Endodermal cell (in vitro differentiated cells): ENCODE measurements at places on chromosomes 12 and 14.
A peak's percentile ranks its signal among the peaks of the same experiment; 100 is the strongest.

GRCh38 chr14:52018252-52018651 lies 28.9 kb downstream of the RTRAF start:
- DNase-seq = no peak

DNA sequence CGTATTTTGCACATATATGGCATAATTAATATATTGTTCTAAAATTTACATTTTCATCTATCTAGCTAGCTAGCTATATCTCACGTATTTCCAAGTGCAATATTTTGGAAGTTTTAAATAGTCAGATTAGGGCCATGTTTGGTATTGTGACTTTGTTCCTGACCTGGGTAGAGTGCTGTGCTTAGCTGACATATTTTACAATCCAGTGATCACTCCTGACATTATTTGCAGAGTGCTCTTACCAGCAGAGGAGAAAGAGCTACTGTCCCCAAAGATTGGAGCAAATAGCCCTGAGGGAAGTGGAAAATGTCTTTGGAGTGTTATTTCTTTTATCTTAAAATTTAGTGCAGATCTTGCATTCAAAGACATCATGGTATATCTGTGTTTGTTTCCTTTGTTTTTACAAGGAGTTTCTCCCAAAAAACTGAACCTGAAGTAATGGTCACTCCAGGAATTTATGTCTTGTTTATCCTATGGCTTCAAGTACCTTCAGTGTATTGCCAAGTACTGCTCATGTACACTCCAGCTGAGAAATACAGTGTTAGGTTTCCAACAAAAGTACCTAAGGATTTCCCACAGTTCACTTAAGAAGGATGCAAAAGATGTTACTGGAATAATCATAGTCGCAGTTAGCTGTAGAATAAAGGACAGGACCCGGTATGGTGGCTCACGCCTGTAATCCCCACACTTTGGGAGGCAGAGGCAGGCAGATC lies 49.4 kb upstream of the PSMA6 start:
- DNase-seq = no peak

DNA sequence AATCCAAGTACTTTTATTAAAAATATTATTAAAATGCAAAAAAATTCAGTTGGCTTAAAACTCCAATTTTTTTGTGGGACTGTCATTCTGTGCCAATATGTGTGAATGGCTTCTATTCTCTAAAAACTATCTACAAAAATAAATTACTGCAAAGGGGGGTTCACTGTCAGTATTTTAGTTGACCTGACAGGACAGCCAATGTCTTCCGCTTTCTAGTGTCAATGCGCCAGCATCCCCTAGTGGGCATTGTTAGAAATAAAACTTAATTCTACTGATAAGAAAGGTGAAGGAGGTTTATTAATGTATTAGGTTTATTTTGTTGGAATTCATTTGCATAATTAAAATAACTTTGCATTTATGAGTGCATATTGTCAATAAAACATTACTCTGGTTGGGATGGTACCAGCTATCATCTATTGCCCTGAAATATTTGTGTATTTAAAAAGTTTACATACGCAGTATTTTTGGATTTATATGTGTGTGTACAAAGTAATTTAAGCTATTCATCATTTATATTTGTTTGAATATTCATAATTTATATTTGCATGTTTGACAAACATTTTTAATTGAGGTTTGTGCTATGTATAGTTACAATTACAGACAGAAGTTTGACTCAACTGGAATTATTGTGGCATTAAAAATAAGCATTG lies 527.2 kb downstream of the FLRT2 start:
- DNase-seq = peak; percentile 63

- no peak for DNase-seq
Measured at GRCh38 chr12:1826867-1827705, 6.7 kb downstream of the LRTM2 start.

DNA sequence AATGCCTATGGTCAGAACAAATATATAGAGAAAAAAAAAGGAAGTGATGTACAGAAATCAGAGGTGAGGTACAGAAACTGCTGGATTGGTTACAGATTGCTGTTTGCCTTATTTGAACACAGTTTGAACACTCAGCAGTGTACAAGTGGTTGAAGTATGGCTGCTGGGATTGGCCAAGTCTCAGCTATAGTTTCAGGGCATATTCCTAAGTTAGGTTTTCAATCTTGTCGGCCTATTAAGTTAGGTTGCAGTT lies 146.4 kb downstream of the LLPH start:
- no peak for DNase-seq

GRCh38 chr14:104754213-104754851 lies 1.4 kb downstream of the SIVA1 start:
- no peak for DNase-seq

GRCh38 chr12:22656831-22657230 lies 31.9 kb downstream of the ETNK1 start:
- DNase-seq = no peak

DNA sequence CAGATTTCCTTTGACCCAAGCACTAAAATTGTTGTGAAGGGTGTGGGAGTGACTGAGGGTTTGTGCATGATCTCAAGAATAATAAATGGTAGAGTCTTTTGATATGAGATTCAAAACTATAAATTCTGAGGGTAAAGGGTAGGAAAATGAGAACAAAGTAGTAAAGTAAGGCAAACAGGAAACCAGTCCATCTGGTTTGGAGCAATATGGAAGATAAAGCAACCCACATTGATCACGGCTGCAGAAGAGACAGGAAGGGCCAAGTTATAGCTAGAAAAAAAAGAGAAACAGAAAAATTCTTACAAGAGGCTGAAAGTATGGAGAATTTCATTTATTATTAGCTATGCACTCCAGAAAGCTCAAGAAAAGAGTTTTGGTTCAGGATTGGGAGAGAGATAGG lies 4.6 kb upstream of the SLCO1B3 start:
- no peak for DNase-seq

DNA sequence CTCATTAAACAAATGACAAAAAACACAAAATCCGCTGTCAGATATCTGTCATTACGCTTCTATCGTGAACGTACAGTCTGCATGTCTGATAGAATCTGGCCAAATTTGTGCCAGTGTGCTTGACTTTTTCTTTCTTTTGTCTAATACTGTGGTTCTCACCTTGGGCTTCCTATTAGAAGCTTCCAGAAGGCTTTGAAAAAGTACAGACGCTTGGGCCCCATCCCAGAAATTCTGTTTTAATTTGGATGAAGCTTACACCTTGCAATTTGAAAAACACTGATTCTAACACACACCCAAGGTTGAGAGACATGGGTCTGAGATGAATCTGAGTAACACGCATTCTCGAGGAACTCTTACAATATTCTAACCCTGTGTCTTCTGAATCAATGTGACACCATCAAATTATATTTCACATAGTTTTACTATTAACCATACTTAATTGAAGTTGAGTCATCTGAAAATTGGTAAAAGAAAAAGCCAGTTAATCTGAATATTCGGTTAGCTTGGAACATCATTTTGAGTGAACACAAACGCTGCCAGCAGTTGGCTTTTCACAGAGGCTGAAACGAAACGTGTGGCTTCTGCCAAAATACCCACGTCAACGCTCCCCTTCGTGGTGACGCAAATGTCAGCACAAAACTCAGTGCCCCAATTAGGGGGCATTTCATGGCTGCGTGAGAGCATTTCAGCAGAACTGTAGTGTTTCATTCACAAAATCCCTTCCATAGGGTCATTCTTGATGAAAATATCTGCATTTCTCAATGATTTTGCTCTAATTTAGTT lies 420.5 kb downstream of the TMEM132D start:
- DNase-seq = no peak

DNA sequence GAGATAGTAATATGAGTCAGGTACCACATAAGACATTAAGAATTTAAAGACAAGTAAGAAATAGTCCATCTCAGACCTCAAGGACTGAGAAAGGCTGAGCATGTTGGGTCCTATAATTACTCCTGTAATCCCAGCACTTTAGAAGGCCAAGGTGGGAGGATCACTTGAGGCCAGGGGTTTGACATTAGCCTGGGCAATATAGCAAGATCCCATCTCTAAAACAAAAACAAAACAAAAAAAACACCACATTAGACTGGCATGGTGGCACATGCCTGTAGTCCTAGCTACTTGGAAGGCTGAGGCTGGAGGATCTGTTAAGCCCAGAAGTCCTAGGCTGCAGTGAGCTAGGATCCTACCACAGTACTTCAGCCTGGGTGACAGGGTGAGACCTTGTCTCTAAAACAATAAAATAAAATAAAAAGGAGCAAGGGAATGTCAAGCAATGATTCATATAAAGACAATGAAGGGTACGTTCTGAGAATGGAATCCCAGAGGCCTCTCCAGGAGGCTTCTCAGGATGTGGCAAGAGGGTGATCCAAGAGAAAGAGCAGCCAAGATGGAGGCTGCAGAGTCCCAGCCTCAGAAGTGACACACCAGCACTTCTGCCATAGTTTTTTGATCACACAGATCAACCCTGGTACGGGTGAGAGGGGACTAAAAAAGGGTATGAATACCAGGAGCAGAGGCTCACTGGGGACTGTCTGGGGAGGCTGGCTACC lies 206.4 kb downstream of the CRADD start:
- no peak for DNase-seq

DNA sequence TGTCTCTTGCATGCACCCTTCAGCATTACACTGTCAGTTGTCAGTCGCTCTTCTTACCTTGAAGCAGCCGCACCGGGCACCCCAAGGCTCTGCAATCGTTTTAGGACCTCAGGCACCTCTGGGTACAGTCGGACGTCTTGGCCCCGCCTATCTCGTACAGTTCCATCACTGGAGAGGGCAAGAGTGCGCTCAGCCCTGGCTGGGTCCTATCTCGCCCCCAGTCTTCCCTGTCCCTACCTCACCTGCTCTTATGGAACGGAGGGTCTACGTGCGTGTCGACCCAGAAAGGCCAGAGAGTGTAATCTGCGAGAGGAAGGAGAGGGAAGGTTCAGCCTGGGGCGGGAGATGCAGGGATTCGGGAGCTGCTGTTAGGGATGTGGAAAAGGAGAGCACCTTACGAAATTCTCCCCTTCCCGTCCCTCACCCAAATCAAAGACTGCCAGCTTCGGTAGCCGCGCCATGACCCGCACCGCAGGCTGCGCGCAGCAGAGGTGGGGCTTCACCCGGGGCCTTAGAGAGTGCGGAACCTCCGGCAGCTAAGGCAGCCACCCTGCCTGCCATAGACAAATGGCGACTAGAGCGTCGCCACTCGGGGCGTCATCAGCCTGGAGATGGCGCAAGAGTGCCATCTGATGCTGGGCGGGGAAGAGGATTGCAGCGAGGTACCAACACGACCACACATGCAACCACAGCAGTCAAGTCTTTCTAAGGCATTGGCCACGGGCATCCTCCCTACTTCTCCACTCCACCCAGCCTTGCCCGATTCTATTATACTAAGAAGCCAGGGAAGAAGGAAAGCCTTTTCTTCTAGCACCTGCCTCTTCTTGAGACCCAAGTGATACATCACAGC lies at the start of gene MDP1:
MDP1 (minus strand) TSS at position 572 of the 850 bp plus-strand sequence; CDS start at position 461, 111 bp downstream.
- peak; percentile 92 for DNase-seq

- no peak for DNase-seq
Measured at GRCh38 chr14:87667659-87668058, 325.3 kb downstream of the GALC start.

DNA sequence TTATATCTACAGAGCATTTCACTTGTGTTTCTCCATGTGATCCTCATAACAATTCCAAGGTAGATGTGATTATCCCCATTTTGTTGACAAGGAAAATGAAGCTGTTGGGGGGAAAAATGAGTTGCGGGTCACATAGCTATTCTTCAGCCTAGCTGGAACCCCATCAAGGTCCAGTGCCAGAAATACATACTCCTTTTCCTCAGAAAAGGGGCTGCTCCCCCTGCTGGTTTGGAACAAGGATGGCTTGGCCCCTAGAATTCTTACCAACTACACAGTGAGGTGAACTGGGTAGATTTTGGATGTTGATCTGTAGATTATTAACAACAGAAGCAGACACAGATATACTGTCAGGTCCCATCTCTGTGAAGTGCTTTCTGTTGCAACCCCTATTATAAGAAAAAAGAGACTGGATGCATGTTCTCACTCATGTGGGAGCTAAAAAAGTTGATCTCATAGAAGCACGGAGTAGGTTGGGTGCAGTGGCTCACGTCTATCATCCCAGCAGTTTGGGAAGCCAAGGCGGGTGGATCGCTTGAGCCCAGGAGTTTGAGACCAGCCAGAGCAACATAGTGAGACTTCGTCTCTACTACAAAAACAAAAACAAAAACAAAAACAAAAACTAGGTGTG lies 8.9 kb downstream of the IKZF4 start:
- DNase-seq = peak; percentile 83

DNA sequence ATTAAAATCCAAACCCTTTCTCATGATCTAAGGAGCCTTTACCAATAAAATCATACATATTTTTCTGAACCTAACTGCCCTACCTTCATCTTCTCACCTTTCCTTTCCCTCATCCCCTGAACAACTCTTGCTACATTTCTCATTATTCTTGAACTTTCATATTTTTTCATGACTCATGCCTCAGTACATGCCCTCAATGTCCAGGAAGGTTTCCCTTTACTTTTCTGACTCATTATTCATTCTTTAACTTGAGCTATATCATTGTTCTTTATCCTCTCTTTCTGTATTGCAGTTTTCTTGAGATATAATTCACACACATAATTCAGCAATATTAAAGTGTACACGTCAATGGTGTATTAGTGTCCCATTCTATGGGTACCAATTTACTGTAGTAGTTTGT lies 231.0 kb downstream of the ALG10B start:
- no peak for DNase-seq

- DNase-seq = peak; percentile 58
Measured at GRCh38 chr14:34685819-34686428, 28.5 kb downstream of the CFL2 start.
